Liver (tissue), 10 donors: ENCODE measurements at places on chromosomes 6 and 20. TPM values are rescaled to one million over a fixed set of nuclear protein-coding genes. Genes with fewer than 3 reads are reported as not detected.

Gene SLC17A3
- 1.6 TPM for total RNA-seq

Gene TNFRSF6B
- not detected for total RNA-seq

Gene SLC22A16
- total RNA-seq = 0.08 TPM

Gene IL20RA
- total RNA-seq = not detected

Gene CTAGE9
- not detected for total RNA-seq

Gene NUS1
- 26.4 TPM for total RNA-seq

Gene HEY2
- total RNA-seq = 1.4 TPM

Gene ESF1
- total RNA-seq = 6.5 TPM

Gene PNPLA1
- 0.08 TPM for total RNA-seq
